ENCODE measurements at places on chromosomes 5 and 9.

- no peak for DNase-seq
Measured at GRCh38 chr5:37308793-37309192, 59.6 kb upstream of the CPLANE1 start.

DNA sequence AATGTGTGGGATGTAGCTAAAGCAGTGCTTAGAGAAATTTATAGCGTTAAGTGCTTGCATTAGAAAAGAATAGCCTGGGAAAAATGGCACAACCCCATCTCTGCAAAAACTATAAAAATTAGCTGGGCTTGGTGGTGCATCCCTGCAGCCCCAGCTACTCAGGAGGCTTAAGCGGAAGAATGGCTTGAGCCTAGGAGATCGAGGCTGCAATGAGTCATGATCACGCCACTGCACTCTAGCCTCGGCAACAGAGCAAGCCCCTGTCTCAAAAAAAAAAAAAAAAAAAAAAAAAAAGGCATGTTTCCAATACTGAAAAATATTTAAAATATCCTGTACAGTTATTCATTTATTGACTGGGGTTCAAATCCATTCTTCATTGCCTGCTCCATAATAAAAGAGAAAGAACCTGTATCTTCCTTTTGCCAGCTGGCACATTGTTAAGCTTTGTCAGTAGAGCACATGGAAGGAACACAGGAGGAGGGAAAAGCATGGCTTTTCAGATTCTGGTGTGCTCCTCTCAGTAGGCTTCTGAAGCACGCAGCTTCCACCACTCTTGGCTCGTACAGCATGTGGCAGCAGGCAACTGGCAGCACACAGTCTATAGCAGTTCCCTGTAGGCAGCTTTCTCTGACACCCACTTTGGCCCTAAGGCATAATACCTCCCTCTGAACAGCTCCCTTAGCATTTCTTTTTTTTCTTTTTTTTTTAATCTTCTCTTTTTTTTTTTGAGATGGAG is 73.5 kb downstream of the TRIM36 start:
- DNase-seq, result no peak

- no peak for DNase-seq
Measured at GRCh38 chr5:141488591-141489561, at the start of gene PCDHGC5. TSS of gene PCDHGC5 (plus strand) at chr5:141489081. CDS start at chr5:141489241, 160 bp downstream.

GRCh38 chr9:5062631-5063030 is 77.6 kb downstream of the JAK2 start:
- DNase-seq, result no peak

GRCh38 chr9:1384816-1385215 is 334.7 kb downstream of the DMRT2 start:
- no peak for DNase-seq
